ENCODE measurements at places on chromosomes 3 and 15. TPM values are rescaled to one million over a fixed set of nuclear protein-coding genes. Genes with fewer than 3 reads are reported as not detected.

DNA sequence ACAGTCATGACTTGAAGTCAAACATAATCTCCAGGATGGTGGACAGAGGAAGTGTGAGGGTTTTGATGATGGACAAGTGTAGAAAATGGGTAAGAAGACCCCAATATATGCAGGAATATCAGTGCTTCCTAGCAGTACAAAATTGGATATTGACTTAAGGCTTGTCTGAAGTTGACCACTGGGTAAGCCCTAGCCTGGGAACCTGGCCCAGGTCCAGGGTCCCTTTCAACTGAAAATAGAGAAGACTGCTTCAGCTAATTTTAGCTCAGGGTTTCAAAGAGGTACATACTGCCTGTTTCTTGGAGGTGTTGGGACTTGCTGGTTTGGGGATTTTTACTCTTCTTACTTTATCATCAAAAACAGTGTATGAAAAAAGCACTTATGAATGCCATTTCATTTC lies 4.7 kb downstream of the NR1D2 start:
- H3K4me1 ChIP-seq = peaks cover 45% of the 10 kb centered on the region
- H3K4me3 ChIP-seq = no peak overlapping the region
- H3K27ac ChIP-seq = no peak overlapping the region

- H3K27ac ChIP-seq = no peak overlapping the region
- H3K27me3 ChIP-seq = no peaks in the 10 kb centered on the region
- no peaks in the 10 kb centered on the region for H3K36me3 ChIP-seq
- H3K4me1 ChIP-seq = peaks cover 32% of the 10 kb centered on the region
- DNase-seq = no peak
- H3K4me3 ChIP-seq = no peak overlapping the region
Observed at GRCh38 chr3:112813723-112814171, 32.9 kb downstream of the CD200R1L start.

DNA sequence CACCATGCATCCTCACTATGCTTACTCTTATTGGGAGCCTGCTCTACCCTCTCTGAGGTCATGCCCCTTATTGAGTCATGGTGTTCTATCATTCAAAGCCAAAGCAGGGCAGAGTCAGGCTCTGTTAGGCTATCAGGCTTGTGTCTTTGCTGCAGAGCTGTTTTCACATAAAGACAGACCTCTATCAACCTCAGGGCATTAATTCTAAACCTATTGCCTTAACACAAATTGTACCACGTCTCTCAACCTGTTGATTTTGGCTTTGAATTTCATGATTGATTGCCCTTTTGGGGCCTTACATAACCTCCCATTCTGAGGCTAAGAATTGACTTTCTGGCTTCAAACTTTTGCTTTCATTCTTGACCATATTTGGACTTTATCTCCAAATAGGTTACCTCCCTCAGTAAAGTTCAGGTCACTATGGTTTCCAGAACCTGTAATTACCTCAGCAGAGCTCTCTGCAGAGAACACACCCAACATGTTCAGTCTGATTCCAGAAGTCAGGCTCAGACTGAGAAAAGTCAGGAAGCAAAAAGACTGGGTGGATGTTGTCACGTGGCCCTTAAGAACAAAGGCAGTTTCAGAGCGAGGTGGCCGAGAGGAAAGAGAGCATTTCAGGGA lies 221.4 kb upstream of the NANOGP8 start:
- no peaks in the 10 kb centered on the region for H3K27me3 ChIP-seq
- no peak for DNase-seq
- H3K36me3 ChIP-seq = no peaks in the 10 kb centered on the region
- no peaks in the 10 kb centered on the region for H3K4me1 ChIP-seq

DNA sequence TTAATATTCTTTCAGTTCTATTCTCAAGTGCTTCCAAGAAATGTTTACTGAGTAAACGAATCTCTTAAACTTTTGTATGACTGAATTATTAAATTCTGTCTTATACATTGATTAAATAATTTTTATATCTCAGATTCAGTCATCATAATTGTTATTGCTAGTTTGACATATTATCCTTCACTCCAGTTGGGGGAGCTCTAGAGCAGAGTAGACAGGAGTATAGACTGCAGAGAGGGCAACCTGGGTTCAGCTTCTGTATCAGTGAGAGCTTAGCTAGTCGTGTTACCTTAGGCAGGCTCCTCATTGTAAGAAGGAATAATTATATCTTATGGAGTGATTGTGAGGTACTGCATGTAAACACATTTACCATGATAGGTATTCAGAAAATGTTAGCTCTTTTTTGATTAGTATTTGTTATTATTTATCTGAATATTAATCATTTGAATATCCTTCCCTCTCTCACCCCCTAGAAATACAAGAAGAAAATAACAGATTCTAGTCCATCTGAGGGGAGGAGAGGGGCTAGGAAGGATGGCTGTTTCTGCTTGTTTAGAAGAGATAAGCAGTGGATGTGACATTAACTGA lies 31.0 kb upstream of the ZCWPW2 start:
- peak; percentile 67 for DNase-seq
- no peaks in the 10 kb centered on the region for H3K27me3 ChIP-seq
- H3K4me1 ChIP-seq = no peaks in the 10 kb centered on the region
- H3K4me3 ChIP-seq = no peak overlapping the region
- H3K27ac ChIP-seq = no peak overlapping the region
- H3K36me3 ChIP-seq = peaks cover 28% of the 10 kb centered on the region

GRCh38 chr15:87874896-87875711 lies 381.4 kb downstream of the NTRK3 start:
- H3K27me3 ChIP-seq = no peaks in the 10 kb centered on the region
- no peak for DNase-seq
- no peak overlapping the region for H3K27ac ChIP-seq
- H3K4me3 ChIP-seq = no peak overlapping the region

DNA sequence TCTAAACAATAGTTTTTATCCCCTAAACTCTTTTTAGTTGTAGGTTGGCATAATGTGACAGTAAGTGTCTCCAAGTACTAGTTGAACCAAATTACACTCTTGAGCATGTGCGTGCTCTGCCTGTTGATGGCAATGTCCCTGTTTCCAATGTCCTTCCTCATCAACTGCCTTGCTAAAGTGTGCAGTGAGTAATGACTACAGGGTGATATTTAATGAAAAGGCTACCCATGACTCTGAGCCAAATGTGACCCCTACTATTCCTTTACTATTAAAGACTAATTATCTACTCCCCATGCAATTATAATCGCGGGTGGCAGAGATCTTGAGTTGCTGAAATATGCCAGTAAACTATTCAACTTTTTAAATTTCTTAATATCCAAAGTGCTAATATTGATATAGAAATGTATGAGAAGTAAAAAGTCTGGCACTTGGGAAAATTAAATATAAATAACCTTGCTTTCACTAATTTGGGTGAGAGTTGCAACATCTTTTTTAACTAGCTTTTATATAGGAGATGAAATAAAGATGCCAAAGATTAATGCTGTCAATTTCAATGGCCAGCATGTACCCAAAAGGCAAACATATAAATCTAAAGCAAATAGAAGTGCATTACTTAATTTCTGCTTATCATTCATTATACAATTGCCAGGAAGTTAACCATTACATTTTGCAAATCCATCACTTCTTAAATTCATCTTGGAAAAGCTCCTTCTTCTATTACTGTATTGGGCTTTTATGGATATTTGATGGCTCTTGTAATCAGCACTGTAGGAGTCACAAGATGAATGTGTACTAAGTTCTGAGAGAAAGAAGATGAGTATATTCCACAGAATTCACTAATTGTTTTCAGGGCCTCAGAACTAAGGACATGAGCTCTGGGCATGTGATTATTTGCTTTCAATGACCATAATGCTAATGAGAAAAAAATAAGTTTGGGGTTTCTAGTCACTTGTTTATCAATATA lies 518.2 kb upstream of the NAALADL2 start:
- no peak overlapping the region for H3K4me3 ChIP-seq
- H3K4me1 ChIP-seq = no peaks in the 10 kb centered on the region

GRCh38 chr3:56781762-56782161 lies 20.0 kb downstream of the ARHGEF3 start:
- no peak overlapping the region for H3K4me3 ChIP-seq
- peaks cover 70% of the 10 kb centered on the region for H3K4me1 ChIP-seq
- DNase-seq = no peak
- H3K36me3 ChIP-seq = no peaks in the 10 kb centered on the region

- no peaks in the 10 kb centered on the region for H3K27me3 ChIP-seq
- H3K36me3 ChIP-seq = no peaks in the 10 kb centered on the region
- peaks cover 16% of the 10 kb centered on the region for H3K4me1 ChIP-seq
- peak; percentile 17 for DNase-seq
- no peak overlapping the region for H3K4me3 ChIP-seq
Observed at GRCh38 chr3:184791171-184791570, 20.8 kb upstream of the VPS8 start.

GRCh38 chr3:194906970-194907629 lies 221.4 kb downstream of the FAM43A start:
- no peaks in the 10 kb centered on the region for H3K27me3 ChIP-seq
- no peaks in the 10 kb centered on the region for H3K36me3 ChIP-seq
- H3K4me3 ChIP-seq = no peak overlapping the region
- H3K27ac ChIP-seq = no peak overlapping the region
- no peak for DNase-seq
- no peaks in the 10 kb centered on the region for H3K4me1 ChIP-seq

GRCh38 chr3:9266716-9267115 lies 17.3 kb upstream of the SRGAP3 start:
- no peaks in the 10 kb centered on the region for H3K27me3 ChIP-seq
- no peaks in the 10 kb centered on the region for H3K4me1 ChIP-seq
- H3K4me3 ChIP-seq = no peak overlapping the region
- no peaks in the 10 kb centered on the region for H3K36me3 ChIP-seq

GRCh38 chr15:44716983-44717602 lies 5.8 kb downstream of the B2M start:
- no peak overlapping the region for H3K4me3 ChIP-seq
- H3K4me1 ChIP-seq = peaks cover 37% of the 10 kb centered on the region
- peaks cover 55% of the 10 kb centered on the region for H3K36me3 ChIP-seq
- DNase-seq = no peak
- H3K27ac ChIP-seq = no peak overlapping the region
- H3K27me3 ChIP-seq = no peaks in the 10 kb centered on the region

- peaks cover 100% of the 10 kb centered on the region for H3K4me1 ChIP-seq
- H3K27ac ChIP-seq = peak overlapping the region; percentile 90
- H3K27me3 ChIP-seq = no peaks in the 10 kb centered on the region
- no peak overlapping the region for H3K4me3 ChIP-seq
- DNase-seq = peak; percentile 74
Observed at GRCh38 chr3:172516318-172517214, 6.7 kb downstream of the TNFSF10 start.

DNA sequence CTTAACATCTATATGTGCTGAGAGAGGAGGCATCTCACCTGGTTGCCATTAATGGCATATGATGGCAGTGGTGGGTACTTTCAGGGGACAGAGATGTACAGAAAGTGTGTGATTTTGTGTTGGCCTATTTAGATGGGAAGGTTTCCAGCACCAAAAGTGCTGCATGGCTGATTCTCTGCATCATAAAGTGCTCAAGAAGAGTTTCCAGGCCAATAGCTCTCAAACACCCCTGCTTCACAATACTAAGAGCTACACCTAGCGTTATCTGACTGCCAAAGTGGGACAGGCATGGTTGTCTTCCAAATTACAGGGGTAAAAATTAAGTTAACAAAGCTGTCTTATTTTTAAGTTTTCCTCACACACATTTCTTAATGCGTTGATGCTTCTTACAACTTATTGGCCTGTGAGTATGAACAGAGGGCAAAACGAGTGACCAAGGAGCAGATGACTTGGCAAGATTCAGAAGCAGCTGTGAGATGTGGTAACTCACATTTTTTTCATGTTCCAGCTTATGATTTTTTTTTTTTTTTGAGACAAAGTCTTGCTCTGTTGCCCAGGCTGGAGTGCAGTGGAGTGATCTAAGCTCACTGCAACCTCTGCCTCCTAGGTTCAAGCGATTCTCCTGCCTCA lies 41.4 kb upstream of the VEPH1 start:
- H3K27me3 ChIP-seq = no peaks in the 10 kb centered on the region
- H3K4me1 ChIP-seq = no peaks in the 10 kb centered on the region
- peak overlapping the region; percentile 46 for H3K4me3 ChIP-seq
- no peaks in the 10 kb centered on the region for H3K36me3 ChIP-seq

- peak; percentile 73 for DNase-seq
- no peak overlapping the region for H3K4me3 ChIP-seq
- H3K4me1 ChIP-seq = no peaks in the 10 kb centered on the region
- H3K36me3 ChIP-seq = no peaks in the 10 kb centered on the region
- no peak overlapping the region for H3K27ac ChIP-seq
Observed at GRCh38 chr3:50807266-50807665, 132.5 kb downstream of the DOCK3 start.

GRCh38 chr15:65081758-65082157 lies 5.2 kb downstream of the KBTBD13 start:
- peaks cover 57% of the 10 kb centered on the region for H3K27me3 ChIP-seq
- peaks cover 35% of the 10 kb centered on the region for H3K4me1 ChIP-seq
- no peak for DNase-seq
- no peak overlapping the region for H3K4me3 ChIP-seq

GRCh38 chr3:10703875-10704274 lies 112.2 kb upstream of the SLC6A11 start:
- no peak overlapping the region for H3K27ac ChIP-seq
- H3K36me3 ChIP-seq = no peaks in the 10 kb centered on the region
- H3K4me1 ChIP-seq = no peaks in the 10 kb centered on the region
- H3K4me3 ChIP-seq = no peak overlapping the region
- no peak for DNase-seq

DNA sequence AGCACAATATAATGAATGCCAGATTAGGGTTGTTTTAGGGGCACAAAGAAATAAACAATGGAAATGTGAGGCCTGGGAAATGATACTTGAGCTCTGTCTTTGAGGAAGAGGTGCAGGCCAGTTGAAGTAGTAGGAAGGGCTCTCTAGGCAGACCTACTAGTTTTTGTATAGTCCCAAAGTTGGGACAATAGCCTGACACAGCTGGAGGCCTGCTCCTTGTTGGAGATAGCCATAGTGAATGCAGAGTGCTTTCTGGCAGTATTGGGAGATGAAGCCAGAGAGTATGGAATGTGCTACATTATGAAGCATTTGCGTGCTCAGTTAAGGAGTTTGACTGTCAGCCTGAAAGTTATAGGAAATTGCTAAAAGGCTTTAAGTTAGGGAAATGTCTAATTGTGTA lies 251.2 kb upstream of the ZPLD1 start:
- peaks cover 51% of the 10 kb centered on the region for H3K4me1 ChIP-seq
- no peaks in the 10 kb centered on the region for H3K27me3 ChIP-seq
- DNase-seq = no peak
- no peaks in the 10 kb centered on the region for H3K36me3 ChIP-seq
- no peak overlapping the region for H3K27ac ChIP-seq

DNA sequence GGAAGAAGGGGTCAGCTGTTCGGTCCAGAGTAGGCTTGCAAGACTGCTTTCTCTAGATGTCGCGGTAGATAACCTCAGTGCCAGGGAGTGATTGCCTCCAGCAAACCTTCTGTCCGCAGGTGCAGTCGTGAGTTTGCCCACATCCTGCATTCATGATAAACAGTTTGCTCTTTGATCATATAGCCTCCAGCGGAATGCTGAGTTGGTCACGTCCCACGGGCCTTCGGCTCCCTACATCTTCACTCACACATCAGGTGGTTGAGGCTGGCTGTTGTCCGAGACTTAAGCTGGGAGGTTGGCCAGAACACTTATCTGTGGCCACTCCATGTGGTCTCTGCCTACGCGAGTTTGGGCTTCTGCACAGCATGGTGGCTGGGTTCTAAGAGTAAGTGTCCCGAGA lies 62.1 kb upstream of the NR2C2 start:
- H3K36me3 ChIP-seq = no peaks in the 10 kb centered on the region
- H3K4me3 ChIP-seq = no peak overlapping the region
- H3K27ac ChIP-seq = no peak overlapping the region
- DNase-seq = peak; percentile 75
- peaks cover 23% of the 10 kb centered on the region for H3K4me1 ChIP-seq

FBN1 gene
- 384 TPM for total RNA-seq

PLA2G4D gene
- total RNA-seq = 2.9 TPM

TLR9 gene
- total RNA-seq = not detected

CX3CR1 gene
- not detected for total RNA-seq

ZNF80 gene
- 0.92 TPM for total RNA-seq

Data from stomach (tissue), 19 donors.